ENCODE measurements at places on chromosomes 3 and 15. TPM values are rescaled to one million over a fixed set of nuclear protein-coding genes. Genes with fewer than 3 reads are reported as not detected.

- DNase-seq: no peak
Measured at GRCh38 chr3:47607335-47607734, 28.7 kb upstream of the CSPG5 start.

DNA sequence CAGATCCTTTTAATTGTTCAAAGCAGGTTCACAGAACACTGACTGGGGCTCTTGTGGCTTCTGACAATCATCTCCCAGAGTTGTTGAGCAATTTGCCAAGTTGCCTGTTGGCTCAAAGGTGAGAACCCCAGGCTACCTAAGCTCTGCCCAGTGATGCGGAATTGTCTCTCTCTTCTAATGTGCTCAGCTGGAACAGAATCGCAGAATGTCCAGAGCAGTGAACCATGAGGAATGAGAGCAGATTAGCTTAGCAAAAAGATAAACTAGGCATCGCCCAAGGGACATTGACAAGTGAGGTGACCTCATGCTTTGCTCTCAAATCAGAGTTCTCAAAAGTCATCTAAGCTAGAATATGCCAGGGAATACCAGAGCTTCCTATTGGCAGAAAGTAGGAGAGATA lies 148.1 kb downstream of the WDR76 start:
- DNase-seq: no peak

DNA sequence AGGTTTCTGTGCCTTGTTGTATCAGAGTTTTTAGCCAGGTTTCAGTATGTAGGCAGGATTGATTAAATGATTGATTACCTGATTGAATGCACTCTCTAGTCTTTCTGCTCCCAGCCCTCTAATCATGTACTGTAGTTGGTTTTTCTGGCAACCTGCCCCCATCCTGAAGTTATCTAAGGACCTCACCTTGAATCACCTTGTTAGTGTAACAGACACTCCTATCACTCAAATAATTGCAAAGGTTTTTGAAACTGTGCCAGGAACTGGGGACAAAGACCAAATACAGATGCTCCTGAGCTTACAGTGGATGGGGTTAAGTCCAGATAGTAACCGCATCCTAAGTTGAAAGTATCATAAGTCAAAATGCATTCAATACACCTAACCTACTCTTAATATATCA lies 141.5 kb upstream of the EIF1B start:
- DNase-seq: no peak

GRCh38 chr15:70526221-70526973 lies 237.0 kb downstream of the UACA start:
- DNase-seq: peak; percentile 98

- no peak for DNase-seq
Measured at GRCh38 chr3:56874269-56874668, 72.5 kb upstream of the ARHGEF3 start.

The SLC9C1 gene
- not detected for total RNA-seq

GRCh38 chr3:73504239-73504638 lies 120.5 kb downstream of the PDZRN3 start:
- no peak for DNase-seq

The FBXO40 gene
- under 0.01 TPM for total RNA-seq

DNA sequence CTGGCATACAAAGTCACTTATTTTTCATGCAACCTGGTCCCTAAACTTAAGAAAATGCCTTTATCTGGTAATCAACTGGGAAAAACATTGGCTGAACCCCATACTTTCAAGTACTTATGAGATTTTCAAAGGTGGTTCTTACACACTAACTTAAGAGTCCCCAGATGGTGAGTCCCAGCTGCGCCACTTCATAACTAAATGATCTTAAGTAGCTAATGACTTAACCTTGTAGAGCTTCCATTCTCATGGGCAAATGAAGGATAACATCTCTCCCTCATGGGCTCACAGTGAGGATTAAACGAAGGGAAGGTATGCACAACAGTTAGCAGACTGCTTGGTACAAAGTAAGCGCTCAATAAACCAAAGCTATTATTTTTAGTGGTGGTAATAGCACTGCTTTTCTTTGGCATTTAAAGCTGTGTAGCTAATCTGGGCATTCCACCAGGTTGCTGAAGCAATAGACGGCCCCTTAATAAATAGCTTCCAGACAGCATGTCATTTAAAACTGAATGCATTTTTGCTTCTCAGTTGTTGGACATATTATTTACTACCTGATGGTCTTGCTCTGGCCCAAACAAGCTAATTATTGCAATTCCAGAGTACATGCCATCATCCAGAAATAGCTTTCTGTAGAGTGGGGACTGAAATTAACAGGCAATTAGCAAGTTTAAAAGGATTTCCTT lies 55.4 kb downstream of the LIPC start:
- DNase-seq: no peak

DNA sequence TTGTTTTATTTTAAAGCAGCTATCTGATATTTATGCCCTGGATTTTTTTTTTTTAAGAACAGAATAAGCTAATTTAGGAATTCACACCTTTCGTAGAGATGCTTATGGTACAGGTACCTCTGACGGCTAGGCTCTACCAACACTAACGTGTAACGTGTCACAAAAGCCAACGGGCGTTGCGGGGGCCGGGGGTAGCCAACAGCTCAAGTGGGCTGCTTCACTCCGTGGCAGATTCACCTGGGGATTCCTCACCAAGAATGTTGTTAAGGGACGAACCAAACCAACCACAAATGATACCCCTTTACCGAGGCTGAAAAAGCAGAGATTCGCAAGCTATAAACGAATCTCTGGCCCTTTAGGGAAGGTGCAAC lies 1.0 kb downstream of the TMCC1 start:
- DNase-seq: no peak

DNA sequence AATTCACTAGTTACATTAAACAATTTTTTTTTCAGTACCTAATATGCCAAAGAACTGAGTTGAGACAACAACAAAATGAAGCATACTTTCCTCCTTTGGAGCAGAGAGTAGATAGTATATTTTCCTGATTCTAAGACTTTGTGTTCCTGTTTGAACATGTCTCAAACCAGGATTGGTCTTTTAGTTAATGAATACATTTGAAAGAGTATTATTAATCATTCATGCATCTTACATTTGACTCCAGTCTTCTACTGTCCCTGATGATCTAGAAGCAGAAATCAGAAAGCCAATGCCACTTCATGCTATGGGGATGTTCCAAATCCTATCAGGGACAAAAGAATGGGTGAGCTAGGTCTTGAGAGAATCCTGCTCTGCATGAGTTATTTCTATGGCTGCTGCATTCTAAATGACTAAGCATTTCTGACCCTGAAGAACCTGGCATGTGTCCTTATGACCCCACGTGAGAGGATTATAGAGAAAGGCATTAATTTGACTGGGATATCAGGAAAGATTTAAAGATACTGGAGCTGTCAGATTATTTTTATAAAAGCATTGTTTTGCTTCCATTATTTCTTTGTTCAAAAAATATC lies 32.9 kb upstream of the MBNL1 start:
- peak; percentile 61 for DNase-seq

DNA sequence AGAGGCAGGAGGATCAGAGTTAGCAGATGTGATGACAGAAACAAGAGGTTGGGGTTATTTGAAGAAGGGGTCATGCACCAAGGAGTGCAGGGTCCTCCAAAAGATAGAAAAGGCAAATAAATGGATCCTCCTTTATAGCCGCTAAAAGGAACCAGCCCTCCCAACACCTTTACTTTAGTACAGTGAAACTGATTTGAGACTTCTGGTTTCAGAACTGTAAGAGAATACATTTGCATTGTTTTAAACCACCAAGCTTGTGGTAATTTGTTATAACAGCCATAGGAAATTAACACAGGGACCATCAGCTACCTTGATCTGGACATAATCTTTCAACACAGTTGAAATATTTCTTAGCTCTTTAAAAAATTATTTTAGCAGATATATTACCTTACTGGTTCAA lies 166.6 kb downstream of the TIGIT start:
- no peak for DNase-seq

DNA sequence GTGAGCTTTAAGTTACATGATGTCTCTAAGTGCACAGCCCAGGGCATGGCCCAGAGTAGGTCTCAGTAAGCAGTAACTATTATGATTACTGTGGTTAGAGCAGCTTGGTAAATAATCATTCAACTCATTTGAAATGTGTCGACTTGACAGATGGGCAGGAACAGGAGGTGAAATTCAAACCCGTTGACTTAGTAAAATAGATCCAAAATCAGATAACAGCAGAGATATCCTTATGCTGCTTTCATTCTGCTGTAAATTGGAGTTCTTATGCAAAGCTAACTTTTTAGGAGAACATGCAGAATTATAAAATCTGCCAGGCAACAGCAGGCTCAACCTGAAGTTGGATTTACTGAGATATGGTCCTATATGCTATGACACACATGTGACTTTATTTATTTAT lies 118.7 kb upstream of the KLHL25 start:
- no peak for DNase-seq

The GOLGA8S gene
- total RNA-seq: 0.48 TPM

The GREM1 gene
- 68.1 TPM for total RNA-seq

DNA sequence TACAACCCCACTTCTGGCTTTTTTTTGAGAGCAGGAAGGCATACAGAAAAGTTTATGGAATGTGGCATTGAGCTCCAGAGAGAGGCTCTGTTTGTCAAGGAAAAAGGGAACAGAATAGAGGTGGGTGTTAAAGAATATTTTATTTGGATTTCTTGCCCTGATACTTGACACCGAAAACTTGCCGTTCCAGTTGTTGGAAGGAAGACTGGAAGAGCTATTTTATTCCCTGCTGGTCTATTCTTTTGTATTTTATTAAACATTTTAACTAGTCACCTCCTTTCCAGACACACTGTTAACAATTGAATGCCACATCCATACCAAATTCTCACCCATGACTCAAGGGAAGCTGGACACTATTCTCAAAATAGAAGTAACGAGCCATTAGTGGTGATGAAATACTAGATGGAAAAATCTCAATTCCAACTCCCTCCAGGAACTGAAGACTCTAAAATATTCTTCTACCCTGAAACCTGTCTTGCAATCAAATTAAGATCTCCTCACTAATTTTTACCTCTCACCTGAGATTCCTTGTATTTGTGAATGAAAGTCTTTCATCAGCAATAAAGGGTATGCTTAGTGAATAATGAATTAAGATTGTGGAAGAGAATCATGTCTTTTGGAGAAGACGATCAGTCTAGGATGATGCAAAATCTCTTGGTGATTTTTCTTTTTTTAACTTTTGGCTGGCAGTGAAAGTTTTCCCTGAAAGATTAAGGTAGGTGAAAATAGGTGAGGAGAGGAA lies 28.5 kb downstream of the GREM1 start:
- DNase-seq: peak; percentile 17

- DNase-seq: no peak
Measured at GRCh38 chr3:12719541-12719940, 39.5 kb downstream of the TMEM40 start.

DNA sequence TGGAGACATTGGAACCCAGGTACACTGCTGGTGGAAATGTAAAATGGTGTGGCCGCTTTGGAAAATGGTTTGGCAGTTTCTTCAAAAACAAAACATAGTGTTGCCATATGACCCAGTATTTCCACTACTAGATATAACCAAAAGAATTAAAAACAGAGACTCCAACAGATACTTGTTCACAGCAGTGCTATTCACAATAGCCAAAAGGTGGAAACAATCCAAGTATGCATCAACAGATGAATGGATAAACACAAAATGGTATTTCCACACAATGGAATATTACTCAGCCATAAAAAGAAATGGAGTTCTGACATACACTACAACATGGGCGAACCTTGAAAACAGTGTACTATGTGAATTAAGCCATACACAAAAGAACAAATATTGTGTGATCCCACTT lies 59.4 kb upstream of the TIMP4 start:
- no peak for DNase-seq

The GNAT1 gene
- not detected for total RNA-seq

The RASA2 gene
- 14.5 TPM for total RNA-seq

DNA sequence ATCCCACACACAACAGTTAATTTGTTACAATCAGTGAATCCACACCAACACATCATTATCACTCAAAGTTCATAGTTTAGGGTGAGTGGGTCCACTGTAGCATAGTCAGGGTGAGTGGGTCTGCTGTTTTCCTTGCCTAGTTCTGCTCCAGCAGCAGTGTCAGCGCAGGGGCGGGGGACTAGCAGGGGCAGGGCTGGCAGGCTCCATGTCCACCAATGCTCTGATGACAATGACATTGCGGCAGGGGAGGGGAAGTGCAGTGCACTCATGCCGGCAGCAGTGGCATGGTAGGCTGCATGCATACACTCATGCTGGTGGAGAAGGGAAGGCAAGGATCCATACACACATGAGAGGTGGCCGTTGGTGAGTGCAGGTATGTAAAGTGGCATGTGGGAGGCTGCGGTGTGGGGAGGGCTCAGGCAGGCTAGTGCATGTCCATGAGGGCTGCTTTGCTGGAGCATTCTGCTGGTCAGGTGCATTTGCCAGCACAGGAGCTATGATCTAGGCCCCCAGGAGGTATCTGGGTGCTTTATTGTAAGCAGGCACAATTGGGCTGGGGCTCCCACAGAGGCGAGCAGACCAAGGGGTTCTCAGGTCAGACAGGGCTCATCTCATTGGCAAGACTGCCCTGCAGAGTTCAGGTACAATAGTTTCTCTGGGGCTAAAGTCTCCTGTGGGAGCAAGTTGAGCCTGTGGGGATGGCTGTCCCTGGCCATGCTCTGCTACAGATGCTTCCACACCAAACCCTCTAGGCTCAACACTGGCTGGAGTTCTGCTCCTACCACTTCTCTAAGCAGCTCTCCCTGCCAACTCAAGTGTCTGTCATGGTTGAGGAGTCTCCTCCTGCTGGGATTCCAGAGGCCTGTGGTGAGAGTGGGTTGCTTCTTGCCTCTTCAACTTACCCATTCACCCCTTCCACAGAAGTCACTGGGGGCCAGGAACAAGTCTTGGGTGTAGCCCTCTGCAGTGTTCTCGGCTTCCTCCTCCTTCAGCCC lies 81.3 kb downstream of the KCNAB1 start:
- no peak for DNase-seq

DNA sequence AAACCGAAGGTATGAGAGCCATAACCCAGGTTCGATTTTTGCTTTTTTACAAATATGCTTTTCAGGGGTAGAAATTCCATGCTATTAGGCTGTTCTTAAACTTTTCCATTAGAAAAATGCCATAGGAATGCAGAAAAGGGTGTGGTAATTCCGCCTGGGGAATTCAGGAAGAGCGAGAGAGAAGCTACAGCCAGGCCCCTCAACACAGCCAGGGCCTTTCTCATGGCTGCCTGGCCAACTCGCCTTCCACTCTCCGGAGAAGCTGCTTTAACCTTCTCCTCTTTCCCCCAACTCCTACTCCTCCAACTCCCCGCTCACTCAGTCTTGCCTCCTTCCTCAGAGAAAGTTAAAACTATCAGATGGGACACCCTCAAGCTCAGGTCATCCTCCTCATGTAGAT lies 9.1 kb upstream of the TICRR start:
- no peak for DNase-seq

DNA sequence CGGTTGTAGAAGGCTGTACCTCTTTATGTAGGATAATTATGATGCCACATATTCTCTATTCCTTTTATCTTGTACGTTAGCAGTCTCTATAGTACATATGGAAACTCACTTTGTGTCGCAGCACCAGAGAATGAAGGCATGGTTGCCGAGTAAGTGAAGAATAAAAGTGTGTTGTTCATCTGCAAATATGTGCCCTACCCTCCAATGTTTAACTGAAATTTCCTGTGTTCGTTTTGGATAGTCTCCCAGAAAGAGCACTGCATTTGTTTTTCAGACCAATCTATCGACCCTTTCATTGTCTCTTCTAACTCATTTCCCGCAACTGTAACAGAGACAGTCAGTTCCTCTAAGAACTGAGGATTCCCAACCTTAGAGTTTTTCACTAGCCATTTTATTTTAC lies 592.8 kb downstream of the TUSC7 start:
- DNase-seq: no peak

GRCh38 chr15:57692709-57693108 lies 13.8 kb upstream of the POLR2M start:
- DNase-seq: peak; percentile 34

Data from RPMI7951 (cell line).